C1 segment of cervical spinal cord (tissue), 14 donors: ENCODE measurements at places on chromosomes 6 and 20.

- no peak for DNase-seq
These were observed 1.3 kb downstream of the TAP1 start for GRCh38 chr6:32852018-32852843.

- DNase-seq: no peak
These were observed 58.6 kb downstream of the TGM2 start for GRCh38 chr20:38106461-38106860.

GRCh38 chr6:53009056-53009455 lies 14.0 kb upstream of the GSTA4 start:
- DNase-seq: no peak

- DNase-seq: no peak
These were observed 139.5 kb upstream of the BEND6 start for GRCh38 chr6:56815436-56815835.

GRCh38 chr6:131779304-131779703 lies 28.5 kb upstream of the ENPP1 start:
- DNase-seq: no peak

GRCh38 chr6:52233005-52233404 lies 11.3 kb downstream of the IL17F start:
- no peak for DNase-seq

GRCh38 chr6:135534773-135535380 lies 37.3 kb upstream of the AHI1 start:
- DNase-seq: no peak

DNA sequence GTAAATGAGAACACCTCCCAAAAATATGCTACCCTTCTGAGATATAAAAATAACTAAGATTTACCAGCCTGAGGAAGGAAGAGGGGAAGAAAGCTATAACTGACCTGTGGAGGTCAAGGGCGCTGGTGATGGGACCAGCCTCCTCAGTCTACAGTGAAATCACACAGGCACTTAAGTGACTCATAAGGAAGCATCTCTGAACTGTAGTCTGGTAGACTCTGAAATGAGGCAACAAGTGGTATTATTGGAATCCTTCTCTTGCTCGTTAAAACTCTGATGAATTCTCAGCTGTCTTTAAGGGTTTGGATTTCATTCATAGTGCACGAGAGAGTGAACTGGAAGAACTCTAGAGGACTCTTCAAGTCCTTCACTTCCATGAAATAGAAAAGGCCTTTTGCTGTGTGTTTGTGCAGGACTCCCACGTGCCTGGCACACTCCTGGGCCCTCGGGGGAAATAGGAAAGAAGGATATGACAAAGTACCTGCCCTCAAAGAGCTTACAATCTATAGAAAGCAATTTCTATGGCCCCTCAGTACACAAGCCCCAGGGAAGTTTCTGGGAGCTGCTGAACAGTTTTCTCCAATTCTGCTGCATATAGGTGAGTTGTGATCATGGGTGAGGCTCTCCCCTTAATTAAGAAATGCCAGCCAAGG lies 231.8 kb upstream of the RREB1 start:
- no peak for DNase-seq

- no peak for DNase-seq
These were observed 68.2 kb downstream of the RTN4IP1 start for GRCh38 chr6:106560996-106561685.
